ENCODE measurements at places on chromosomes 11 and 22.

- no peak for DNase-seq
Measured at GRCh38 chr11:47536915-47537314, 16.0 kb downstream of the CELF1 start.

- DNase-seq, result peak; percentile 81
Measured at GRCh38 chr11:78424334-78425270, 7.0 kb upstream of the GAB2 start.

DNA sequence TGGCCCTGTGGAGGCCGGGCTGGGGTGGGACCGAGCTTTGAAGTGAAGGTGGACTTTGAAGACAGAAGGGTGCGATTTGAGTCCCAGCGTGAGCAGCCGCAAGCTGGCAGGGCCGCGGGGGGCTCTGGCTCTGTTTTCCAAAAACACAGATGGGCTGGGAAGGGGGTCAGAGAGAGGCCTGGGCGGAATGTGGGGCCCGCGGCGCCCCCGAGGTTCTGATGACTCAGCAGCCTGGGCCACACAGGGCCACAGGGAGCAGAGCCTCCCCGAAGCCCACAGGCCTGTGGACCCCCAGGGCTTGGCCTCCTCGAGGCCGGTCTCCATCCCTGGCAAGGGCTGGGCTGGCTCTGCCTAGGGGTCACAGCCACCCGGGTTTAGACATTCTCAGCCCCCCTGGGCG is 6.1 kb downstream of the INS start:
- DNase-seq, result no peak

GRCh38 chr11:110600322-110600721 is 111.9 kb downstream of the ARHGAP20 start:
- no peak for DNase-seq

DNA sequence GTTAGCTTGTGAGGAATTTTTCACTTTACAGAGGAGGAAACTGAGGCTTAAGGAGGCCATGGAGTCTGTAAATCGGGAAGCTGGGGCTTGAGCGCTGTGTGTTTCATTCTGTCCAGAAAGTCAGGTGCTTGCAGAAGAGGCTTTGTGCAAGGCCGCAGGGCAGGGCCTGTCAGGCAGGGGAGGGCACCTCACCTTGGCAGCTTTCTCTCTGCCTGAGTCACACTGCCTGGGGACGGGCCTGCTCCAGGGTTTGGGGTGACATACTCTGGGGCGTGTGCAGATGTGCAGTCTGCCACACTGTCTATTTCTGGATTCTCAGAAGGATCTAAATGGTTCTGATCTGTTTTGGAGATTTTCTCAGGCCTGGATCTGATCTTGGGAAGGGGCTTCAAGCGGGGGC is 8.4 kb downstream of the INCENP start:
- no peak for DNase-seq

DNA sequence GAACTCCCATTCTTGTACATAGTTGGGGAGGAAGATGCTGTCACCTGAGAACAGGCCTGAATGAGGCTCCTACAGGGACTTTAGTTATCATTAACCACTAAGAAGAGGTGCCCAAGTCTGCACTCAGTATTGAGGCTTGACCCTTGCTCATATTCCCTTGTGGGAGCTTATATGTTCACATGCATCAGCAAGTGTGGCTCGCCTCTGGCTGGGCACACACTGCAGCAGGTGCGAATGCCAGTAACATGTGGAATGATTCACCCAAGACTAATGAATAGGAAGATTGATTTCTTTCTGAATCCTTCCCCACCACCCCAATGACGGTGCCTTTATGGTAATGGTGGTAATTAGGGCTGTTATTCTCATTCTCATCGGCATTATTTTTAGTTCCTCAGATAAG is 127.3 kb downstream of the FEZ1 start:
- DNase-seq, result no peak

DNA sequence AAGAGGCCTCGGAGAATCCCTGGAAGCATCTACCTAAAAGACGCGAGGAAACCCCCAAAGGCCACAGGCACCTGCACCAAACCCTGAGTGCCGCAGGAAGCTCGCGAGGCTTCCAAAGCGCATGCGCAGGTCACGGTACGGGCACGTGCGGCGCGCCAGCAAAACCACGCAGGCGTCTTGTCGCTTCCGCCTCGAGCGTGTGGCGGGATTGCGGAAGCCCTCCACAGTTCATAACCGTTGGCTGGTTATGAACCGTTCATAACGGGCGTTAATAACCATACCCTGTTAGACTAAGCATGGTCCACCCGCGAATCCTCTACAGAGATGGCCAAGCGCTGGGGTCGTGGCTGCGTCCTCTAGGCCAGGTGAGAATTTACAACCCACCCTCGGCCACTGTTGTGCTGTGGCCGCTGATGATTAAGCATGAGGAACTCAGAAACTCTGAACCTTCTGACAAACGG is 46.4 kb downstream of the MORC2 start:
- peak; percentile 66 for DNase-seq

DNA sequence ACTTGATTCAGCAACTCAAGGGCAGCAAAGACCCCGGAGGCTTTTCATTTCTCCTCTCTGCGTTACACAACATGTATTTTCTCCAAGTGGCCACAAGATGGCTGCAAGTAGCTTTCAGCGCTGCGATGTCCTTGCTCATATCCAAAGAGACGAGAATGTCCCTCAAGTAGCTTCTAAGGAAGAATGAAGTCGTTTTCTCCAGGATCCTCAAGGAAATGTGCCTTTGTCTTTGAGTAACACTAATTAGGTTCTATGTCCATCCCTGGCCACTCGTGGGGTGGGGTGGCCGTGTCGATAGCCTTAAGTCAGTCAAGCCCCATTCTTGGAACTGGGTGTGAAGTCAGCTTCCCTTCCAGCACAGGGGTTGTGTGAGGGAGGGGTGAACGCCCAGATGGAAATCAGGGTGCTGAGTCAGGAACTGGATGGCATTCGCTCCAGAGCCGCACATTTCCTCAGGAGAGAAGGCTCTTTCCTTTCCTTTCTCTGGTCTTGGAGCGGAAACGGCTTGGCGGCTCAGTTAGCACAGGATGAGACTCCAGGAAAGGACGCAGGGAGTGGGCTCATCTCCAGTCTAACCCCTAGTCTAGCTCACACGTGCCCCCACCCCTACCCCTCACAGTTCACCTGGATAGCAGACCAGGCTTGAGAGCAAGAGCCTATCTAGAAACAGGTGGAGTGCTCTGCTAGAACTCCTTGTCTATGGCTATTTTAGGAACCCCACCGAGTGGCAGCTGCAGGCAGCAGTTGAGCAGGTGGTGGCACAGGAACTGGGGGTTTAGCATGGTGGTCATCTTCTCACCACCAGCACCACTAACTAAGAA is 44.3 kb downstream of the NNMT start:
- DNase-seq, result peak; percentile 87

DNA sequence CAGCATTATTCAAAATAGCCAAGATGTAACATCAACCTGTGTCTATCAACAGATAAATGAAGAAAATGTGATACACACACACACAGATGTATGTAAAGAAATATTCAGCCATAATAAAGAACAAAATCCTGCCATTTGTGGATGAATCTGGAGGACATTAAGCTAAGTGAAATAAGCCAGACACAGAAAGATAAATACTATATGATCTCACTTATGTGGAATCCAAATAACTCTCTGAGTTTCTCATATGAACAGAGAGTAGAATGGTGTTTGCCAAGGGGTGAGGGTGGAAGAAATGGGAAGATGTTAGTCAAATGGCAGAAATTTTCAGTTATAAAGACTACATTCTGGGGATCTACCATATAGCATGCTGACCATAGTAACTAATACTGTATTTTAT is 224.2 kb downstream of the GUCY1A2 start:
- DNase-seq, result peak; percentile 18

GRCh38 chr11:23405350-23405937 is 545.2 kb upstream of the CCDC179 start:
- DNase-seq, result no peak

DNA sequence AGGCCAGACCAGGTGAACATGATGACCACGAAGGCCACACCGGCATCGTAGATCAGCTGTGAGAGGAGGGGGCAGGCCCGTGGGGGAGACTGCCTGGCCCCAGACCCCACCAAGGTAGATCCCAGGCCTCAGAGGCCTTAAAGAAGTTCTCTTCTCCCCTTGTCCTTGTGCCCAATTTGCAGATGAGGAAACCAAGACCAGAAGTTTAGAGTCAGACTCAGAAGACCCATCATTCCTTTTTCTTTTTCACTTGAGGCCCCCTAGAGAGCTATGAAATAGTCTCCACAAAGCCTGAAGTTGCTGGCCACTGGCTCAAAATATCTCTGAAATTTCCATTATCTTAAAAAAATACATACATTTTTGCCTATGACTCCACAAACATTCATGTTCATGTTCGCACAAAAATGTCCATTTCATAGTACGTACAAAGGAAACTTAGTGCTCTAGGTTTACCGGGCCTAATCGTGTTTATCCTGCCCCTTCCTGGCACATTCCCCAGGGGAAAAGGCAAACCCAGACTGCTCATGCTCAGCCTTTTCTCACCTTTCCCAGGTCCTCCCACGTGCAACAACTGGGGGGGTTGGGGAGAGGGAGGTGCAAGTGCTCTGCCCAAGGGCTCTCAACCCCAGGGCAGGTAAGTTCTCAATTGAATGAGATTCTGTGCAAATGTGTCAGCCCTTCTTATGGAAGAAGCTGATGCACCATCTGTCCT is 19.2 kb downstream of the SLC43A1 start:
- no peak for DNase-seq

DNA sequence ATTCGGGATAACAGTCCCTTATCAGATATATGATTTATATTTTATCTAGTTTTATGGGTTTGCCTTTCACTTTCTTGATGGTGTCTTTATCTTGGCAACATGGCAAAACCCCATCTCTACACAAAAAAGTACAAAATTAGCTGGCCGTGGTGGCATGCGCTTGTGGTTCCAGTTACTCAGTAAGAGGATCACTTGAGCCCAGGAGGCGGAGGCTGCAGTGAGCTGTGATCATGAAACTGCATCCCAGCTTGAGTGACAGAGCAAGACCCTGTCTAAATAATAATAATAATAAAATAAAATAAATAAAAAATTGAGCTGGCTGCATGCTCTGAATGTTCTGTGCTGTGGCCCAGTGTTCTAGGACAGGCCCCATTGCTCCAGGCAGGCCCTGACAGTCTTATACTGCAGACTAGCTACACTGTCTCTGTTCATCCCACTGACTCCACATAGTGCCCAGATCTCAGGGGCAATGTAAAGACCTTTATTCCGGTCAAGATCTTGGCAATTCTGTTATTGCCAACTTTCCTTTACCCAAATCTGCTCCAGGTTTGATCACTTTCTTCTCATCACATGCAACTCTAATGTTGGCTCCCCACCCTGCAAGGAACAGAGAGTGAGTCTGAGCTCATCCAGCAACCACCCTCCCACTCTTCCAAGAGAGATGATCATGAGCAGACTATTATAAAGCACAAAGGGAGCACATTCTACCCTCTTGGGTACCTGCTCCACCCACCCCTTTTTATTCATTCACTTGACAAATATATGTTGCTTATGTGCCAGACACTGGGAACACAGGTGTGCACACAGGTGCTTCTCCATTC is 8.8 kb downstream of the HSPA8 start:
- DNase-seq, result no peak

- DNase-seq, result peak; percentile 38
Measured at GRCh38 chr11:94424662-94425061, 23.4 kb upstream of the GPR83 start.

- no peak for DNase-seq
Measured at GRCh38 chr22:37128555-37129281, 19.2 kb upstream of the TMPRSS6 start.

GRCh38 chr11:63670433-63671321 is 499 bp downstream of the ATL3 start:
- peak; percentile 58 for DNase-seq

DNA sequence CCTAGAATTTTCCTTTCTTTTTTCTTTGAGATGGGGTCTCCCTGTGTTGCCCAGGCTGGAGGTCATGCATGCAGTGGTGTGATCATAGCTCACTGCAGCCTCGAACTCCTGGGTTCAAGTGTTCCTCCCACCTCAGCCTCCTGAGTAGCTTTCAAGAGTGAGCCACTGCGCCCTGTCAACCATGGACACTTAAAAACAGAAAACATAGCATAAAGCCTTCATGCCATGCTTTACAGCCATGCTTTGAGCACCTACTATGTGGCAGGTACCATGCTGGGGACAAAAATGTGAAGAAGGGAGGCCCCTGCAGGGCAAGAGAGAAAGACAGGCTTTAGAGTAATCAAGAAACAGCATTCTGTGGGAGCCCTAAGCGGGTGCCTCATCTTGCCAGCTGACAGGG is 13.7 kb upstream of the GNB1L start:
- no peak for DNase-seq

- DNase-seq, result no peak
Measured at GRCh38 chr11:12085371-12086251, 24.8 kb upstream of the MICAL2 start.

GRCh38 chr11:72573072-72573854 is 101.0 kb downstream of the PDE2A start:
- peak; percentile 59 for DNase-seq

DNA sequence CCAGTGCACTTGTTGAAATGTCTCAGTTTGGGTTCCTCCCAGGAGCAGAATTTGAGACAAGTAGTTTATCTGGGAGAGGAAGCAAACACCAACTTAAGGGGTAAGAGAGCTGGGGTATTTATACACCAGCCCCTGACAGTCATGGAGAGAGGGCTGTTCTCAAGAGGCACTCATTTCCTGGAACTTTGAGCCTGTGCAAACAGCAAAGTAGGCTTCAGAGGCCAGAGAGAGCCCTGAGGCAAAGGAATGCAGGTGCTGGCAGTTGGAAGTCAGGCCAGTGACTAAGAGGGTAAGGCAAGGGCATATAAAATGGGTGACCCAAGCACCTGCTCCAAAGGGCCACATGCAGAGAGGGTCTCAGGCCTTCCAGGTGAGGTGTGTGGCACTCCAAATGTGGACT is 16.1 kb downstream of the MS4A18 start:
- no peak for DNase-seq

DNA sequence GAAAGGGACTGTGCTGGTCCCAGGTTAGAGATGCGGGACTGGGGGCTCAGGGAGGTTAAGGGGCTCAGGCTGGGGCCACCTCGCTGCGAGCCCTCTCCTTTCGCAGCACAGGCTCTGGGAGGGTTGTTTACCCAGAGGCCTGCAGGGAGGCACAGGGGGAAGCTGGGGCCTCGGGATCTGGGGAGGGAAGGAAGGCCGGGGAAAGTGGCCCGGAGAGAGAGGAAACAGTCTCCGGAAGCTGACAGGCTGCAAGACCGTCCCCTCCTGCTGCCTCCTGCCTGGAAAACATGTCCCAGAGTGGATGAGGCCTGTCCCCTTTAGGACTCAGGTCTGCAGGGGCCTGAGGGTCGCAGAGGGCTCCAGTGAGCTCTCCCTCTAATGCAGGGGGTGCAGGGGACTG is 45.4 kb downstream of the MYO7A start:
- DNase-seq, result no peak

DNA sequence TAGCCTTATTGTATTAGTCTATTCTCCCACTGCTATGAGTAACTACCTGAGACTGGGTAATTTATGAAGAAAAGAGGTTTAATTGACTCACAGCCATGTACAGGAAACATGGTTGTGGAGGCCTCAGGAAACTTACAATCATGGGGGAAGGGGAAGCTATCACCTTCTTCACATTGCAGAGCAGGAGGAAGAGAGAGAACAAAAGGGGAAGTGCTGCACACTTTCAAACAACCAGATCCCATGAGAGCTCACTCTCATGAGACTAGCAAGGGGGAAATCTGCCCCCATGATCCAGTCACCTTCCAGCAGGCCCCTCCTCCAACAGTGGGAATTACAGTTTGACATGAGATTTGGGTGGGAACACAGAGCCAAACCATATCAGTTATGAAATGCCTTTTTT is 179.4 kb downstream of the ARHGAP42 start:
- no peak for DNase-seq

GRCh38 chr11:123227763-123228495 is 32.9 kb upstream of the CLMP start:
- no peak for DNase-seq
